ENCODE measurements at places on chromosomes 7 and 10.

DNA sequence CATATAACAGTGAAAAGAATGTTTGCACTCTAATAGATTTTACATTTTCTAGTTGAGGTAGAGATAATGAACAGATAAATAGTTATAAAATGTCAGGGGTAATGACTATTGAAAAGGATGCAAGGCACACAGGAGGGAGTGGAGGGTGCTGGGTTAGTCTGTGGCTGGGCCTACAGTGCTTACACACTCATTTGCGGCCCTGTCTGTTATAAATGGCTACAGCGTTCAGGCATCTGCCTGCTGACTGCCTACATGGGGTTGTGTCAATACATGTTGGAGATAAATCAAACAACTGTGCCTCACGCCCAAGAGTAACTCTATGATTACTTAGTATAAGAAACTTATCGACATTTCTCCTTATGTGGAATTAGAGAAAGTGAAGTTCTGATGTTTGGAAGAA lies 313.3 kb downstream of the ACTR3B start:
- no peak for DNase-seq

DNA sequence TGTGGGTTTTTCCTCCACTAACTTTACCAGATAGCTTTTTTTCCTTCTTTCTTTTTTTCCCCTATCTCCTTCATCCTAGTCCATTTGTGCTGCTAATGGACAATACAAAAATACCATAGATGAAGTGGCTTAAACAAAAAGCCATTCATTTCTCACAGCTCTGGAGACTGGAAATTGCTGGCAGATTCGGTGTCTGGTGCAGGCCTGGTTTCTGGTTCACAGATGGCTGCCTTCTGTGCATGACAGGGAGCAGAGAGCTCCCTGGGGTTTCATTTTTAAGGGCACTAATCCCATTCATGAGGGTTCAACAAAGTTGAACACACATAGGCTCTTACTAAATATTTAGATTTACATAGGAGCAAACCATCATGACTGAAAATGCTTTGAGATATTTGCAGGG lies 467.4 kb downstream of the TYW1 start:
- no peak for DNase-seq

- no peak for DNase-seq
Measured at GRCh38 chr10:43070121-43071085, 6.5 kb upstream of the RET start.

DNA sequence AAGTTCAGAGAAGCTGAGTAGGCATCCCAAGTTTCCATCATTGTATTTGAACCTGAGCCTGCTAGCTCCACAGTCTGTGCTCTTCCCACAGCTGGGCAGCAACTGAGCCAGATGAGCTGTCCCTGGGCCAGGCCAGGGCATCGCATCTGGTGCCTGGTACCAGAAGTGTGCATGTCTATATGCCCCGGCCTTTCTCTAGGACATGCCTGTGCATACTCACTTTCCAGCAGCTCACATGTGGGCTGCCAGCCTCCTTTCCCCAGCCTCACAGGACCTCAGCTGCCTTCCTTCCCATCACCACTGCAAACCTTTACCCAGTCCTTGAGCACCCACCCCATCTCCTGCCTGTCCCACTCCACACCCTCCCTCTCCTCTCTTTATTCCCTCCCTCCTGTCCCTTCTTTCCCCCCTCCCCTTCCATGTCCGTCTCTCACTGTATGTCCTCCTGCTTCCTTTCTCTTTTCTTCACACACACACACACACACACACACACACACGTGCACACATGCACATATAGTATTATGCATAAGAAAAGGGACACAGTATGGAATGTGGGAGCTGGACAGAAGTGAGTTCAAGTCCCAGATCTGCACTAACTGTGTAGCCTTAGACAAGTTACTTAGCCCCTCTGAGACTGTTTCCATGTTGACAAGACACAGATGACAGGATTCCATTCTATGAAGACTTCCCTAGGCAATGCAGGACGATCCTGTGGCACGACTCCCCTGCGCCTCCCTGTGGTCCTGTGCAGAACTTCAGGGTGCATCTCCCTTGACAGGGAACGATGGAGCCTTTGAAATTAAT lies 10.9 kb downstream of the CDHR1 start:
- peak; percentile 64 for DNase-seq

- no peak for DNase-seq
Measured at GRCh38 chr7:23931633-23932032, 221.6 kb downstream of the STK31 start.

DNA sequence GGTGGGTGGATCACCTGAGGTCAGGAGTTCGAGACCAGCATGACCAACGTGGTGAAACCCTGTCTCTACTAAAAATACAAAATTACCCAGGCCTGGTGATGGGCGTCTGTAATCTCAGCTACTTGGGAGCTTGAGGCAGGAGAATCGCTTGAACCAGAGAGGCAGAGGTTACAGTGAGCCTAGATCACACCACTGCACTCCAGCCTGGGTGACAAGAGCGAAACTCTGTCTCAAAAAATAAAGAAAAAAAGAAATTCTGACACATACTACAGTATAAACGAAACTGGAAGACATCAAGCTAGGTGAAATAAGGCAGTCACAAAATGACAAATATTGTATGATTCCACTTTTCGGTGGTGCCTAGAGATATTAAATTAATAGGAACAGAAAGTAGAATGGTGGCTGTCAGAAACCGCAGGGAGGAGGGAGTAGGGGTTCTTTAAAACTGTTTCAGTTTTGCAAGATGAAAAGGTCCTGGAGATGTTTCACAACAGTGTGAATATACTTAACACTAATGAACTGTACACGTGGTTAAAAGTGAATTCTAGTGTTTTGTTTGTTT lies 23.2 kb downstream of the PILRA start:
- peak; percentile 69 for DNase-seq

- DNase-seq, result no peak
Measured at GRCh38 chr10:131700032-131700431, 200.8 kb upstream of the PPP2R2D start.

DNA sequence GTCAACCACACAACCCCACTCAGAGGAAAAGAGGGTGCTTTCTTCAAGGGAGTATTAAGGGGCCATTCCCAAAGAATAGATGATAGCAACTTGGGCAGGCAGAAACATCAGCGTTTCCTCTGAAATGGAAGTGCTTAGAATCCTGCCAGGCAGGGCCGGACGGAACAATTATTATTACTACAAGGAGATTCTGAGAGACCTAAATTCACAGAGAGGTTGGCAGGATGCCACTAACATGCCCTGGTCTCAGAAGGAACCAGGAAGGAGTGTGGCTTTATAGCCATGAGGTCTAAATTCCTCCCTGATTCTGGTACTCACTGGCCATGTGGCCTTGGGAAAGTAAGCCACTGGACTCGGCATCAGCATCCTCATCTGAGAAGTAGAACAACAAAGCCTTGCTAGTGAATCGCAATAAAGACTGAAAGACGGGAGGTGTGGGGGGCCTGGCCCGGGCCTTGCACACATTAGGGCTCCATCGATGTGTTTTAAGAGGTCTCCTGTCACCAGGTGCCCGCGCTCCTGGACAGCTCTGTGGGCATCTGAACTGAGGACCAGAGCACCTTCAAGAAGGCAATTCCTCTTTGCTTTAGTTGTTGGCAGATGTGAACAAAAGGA lies 131.5 kb downstream of the OAT start:
- DNase-seq, result no peak

GRCh38 chr10:44552726-44553125 lies 167.8 kb upstream of the CXCL12 start:
- no peak for DNase-seq

- no peak for DNase-seq
Measured at GRCh38 chr10:21056461-21056860, 159.3 kb upstream of the NEBL start.

- DNase-seq, result no peak
Measured at GRCh38 chr10:94613-95012, 40.6 kb upstream of the ZMYND11 start.

- peak; percentile 72 for DNase-seq
Measured at GRCh38 chr7:42940985-42941847, 9.0 kb downstream of the MRPL32 start.

DNA sequence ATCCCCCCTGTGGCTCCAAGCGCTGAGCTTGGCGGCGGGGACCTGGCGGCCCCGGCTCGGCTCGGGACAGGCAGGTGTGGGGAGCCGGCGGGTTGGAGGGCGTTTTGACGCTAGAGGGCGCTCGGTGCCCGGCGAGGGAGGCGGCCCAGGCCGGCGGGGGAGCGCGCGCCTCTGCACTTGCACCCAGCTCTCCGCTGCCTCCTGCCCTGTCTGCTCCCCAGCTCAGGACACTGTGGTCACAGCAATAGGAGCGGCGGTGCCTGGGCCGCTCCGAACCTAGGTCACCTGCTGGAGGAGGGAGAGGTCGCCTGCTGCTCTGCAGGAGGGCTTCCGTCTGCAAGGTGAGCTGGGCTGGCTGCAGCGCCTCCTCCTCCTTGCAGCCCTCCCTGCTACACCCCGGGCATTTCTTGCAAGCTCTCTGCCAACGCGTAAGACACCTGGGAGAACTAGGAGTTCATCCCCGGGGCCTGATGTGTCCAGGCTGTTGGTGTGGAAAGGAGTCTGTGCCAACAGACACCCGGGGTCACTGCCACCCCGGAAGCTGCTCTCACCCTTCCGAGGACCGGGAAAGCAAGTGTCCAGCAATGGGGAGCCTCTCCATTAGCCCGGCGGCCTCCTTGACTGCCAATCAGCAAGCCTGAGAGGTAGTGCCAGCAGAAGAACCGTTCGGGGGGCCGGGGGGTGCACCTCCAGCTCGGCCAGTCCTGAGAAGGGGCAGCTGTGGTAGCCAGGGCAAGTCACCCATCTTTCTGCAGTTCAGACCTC lies 620.4 kb downstream of the GALNT17 start:
- DNase-seq, result peak; percentile 34

DNA sequence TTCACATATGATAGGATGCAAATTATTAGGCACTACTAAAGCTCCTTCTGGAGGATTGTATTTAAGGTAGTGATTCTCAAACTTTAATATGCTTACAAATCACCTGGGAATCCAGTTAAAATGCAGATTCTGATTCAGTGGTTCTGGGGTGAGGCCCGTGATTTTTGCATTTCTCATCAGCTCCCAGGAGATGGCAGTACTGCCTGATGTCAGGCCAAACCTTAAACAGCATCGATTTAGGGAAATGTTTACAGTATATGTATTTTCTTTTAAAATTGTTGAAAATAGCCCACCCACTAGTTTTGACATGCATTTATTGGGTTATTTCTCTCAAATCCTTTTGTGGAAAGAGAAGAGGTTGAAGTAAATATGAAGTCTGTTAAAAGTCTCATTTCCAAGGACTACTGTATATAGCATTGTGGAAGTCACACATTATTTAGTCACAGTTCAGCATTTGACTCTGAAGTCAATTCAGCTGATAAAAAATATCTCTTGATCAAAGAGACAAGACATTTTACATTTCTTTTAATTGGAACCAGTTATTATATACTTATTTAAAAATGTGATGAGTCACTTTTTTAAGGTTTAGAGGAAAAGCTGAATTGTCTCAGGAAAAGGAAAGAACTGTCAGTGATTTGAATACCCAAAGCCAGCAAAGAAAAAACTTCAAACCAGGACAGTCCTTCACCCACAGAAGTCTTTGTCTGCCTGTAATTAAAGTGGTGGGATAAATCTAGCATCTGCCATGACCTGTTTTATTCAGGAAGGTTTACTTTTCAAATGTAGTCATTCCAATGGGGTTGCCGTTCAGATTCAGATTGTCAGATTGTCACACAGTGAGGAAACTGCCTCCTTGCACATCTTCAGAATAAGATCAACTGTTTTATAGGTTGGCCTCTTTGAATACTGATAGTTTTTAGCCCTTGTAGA lies 21.1 kb upstream of the HBP1 start:
- no peak for DNase-seq

GRCh38 chr10:73076360-73077183 lies 20.1 kb downstream of the P4HA1 start:
- DNase-seq, result no peak

GRCh38 chr10:102394801-102395399 lies 605 bp upstream of the NFKB2 start:
- peak; percentile 72 for DNase-seq

DNA sequence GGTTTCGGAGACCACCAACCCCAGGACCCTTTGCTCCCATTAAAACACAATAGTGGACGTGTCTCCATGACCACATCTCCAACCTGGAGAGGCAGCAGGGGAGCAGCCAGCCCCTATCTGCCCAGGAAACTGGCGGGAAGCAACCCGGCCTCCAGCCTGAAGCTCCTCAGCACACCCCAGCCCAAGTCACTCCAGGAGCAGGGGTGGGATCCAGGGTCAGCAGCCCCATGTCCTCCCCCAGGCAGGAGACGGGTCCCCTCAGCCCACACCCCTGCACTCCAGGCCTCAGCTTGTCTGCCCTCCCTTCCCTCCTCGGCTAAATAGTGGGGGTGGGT lies 601 bp downstream of the ADAM8 start:
- DNase-seq, result no peak

GRCh38 chr7:27201580-27202017 lies 1.7 kb upstream of the HOXA13 start:
- DNase-seq, result no peak

DNA sequence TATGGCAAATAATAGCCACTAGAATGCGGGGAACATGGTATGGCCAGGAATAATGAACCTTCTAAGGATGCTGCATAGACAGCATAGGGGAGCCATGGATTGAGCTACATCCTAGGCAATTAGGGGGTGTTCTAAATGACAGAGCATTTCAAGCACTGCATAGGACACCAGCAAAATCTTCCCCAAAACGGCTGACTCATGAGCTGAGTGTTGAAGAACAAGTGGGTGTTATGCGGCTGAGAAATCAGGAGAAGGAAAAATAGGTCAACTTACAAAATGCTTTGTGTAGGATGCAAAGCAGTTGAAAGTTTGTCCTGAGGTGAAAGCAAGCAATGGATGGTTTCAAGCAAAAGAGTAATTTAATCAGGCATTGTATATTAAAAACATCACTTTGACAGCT lies 1023.5 kb upstream of the C7orf33 start:
- DNase-seq, result no peak

DNA sequence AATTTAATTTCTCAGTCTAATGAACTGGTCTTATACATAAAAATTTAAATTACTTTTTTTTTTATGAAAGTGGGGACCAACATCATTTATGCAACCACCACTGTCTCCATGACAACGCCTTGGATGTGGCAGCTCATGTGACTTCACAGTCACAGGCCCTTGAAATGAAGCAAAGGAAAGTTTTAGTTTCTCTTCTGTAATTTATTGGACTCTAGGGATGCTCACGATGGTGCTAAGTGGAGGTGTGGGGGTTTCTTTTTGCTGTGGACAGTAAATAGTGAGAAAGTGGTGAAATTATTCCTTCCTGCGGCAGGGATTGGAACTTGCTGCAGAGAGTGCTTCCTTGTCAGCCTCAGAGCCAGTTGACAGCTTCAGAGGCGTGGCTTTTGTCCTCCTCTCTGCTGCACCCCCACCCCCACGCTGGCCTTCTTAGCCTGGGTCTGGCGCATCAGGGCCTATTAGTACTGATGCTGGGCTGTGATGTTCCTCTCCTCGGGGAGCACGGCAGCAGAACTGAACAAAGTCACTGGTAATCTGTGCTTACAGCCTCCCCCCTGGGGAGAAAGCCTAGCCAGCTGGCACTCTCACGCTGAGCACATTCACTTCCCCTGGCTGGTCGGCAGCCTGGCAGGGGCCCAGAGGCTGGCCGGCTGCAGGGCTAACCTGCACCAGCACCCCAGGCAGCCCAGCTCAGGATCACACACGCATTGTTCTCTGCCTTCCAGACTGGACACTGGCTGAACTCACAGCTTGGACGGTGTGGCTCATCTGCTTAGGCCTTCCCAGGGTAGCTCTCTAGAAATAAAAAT lies 517.5 kb upstream of the GALNT17 start:
- no peak for DNase-seq

- DNase-seq, result no peak
Measured at GRCh38 chr7:83267141-83267631, 104.5 kb upstream of the PCLO start.
